ENCODE measurements at places on chromosomes 11 and 22.

GRCh38 chr11:73971175-73971719, 11.4 kb downstream of the UCP2 start:
- no peak for DNase-seq

DNA sequence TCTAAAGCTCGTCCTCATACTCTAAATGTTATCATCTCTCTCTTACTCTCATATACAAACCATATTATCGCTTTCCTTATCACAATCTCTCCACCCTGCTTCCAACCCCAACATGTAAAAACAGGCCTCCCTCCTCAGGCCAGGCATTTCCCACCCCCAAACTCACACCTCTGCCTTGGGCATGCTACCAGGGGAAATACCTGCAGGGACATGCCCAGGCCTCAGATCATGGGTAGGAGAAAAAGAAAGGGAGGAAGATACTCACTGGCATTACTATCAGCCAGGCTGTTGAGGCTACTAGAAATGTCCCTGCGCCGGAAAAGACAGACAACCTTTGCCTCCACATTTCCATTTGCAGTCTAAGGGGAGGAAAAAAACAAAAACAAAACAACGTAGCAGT, 1.8 kb downstream of the MTA2 start:
- no peak for DNase-seq

- peak; percentile 40 for DNase-seq
Observed at GRCh38 chr11:133715602-133716001, 129.7 kb downstream of the SPATA19 start.

GRCh38 chr11:103550811-103551210, 441.6 kb downstream of the DYNC2H1 start:
- DNase-seq: no peak

DNA sequence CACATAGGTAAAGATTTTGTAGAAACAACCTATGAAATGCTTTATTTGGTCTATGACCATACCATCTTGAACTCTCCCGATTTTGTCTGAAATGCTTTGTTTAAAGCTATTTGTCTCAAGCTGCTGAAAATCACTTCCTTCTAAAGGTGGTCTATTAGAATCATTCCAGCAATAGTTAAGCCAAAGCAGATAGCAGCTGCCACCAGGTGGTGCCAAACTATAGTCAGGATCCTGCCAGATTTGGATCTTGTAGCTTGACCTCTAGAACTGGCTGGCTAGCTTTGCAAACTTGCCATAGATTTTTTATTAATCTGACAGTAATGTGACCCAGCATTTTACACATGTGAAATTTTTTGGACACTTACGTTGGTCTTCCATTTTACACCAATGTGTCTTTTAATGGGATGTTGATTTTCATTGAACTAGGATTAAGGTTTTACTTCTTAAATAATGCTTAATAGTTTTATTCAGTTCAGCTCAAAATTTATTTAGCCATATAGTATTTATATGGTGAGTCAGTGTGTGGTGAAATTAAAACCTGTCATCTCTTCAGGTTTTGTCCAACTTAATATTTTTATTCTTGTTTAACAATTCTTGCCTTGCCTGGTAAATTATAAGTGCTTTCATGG, 19.7 kb downstream of the CTR9 start:
- DNase-seq: no peak

DNA sequence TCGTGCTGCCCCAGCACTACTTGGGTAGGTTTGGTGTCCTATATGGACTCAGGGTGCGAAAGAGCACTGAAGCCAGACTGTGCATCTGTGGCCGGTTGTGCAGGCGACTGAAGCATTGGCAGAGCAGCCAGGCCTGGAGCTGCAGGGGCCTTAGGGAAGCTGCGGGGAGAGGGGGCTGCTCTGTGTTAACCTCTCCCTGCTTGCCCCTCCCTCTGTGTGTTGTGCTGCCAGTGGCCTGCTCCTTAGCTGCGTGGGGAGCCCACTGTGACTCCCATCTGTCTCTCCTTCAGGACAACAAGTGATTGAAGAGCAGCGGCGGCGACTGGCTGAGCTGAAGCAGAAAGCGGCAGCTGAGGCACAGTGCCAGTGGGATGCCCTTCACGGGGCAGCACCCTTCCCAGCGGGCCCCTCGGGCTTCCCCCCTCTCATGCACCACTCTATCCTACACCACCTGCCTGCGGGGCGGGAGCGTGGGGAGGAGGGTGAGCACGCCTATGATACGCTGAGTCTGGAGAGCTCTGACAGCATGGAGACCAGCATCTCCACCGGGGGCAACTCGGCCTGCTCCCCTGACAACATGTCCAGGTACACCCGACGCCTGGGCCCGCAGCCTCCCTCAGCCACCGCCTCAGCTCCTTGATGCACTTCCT, 34.3 kb downstream of the TREH start:
- DNase-seq: no peak

- DNase-seq: no peak
Observed at GRCh38 chr11:75004215-75004614, 15.5 kb downstream of the NEU3 start.

- DNase-seq: no peak
Observed at GRCh38 chr11:58730507-58731089, 1.1 kb downstream of the GLYAT start.

- no peak for DNase-seq
Observed at GRCh38 chr11:17890325-17890724, 122.5 kb downstream of the SERGEF start.

DNA sequence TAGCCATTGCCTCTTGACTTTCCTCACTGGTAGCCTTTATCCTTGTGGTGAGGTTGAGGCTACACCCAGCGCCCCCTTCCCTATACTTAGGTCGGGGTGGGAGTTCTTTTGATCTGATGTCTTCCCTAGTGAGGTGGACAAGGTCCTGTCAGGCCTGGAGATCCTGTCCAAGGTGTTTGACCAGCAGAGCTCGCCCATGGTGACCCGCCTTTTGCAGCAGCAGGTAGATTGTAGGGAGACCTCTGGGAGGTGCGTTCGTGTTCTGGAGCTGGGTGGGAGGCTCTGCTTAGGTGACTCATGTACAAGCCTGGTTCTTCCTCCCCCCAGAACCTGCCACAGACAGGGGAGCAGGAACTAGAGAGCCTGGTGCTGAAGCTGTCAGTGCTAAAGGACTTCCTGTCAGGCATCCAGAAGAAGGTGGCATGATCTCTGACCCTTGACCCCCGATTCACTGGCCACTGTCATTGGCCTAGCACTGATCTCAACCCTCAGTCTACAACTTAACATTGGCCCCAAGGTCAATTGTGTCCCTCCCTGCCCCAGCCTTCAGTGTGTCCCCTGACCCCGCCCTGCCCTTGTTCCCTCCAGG, 4.9 kb downstream of the INPPL1 start:
- DNase-seq: peak; percentile 39

DNA sequence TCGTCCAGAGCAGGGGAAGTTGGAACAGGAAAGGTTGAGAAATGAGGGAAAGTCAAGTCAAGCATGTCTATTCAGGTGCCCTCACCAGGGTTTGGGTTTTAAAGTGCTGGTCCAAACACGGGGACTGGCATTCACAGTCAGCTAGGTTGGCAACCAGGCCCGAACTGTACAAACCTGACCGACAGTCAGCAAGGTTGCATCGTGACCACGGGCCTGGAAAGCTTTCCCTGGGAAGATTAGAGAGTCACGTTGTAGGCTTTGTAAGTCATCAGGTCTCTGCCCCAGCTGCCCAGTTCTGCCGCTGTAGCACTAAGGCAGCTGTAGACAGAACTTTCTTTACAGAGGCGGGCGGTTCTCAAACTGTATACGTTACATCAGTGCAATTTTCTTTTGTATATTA, 7.4 kb downstream of the KRTAP5-10 start:
- DNase-seq: no peak

GRCh38 chr22:40855979-40856512, 393 bp downstream of the ST13 start:
- peak; percentile 78 for DNase-seq

GRCh38 chr11:3046641-3047040, 10.6 kb downstream of the CARS1 start:
- DNase-seq: no peak

DNA sequence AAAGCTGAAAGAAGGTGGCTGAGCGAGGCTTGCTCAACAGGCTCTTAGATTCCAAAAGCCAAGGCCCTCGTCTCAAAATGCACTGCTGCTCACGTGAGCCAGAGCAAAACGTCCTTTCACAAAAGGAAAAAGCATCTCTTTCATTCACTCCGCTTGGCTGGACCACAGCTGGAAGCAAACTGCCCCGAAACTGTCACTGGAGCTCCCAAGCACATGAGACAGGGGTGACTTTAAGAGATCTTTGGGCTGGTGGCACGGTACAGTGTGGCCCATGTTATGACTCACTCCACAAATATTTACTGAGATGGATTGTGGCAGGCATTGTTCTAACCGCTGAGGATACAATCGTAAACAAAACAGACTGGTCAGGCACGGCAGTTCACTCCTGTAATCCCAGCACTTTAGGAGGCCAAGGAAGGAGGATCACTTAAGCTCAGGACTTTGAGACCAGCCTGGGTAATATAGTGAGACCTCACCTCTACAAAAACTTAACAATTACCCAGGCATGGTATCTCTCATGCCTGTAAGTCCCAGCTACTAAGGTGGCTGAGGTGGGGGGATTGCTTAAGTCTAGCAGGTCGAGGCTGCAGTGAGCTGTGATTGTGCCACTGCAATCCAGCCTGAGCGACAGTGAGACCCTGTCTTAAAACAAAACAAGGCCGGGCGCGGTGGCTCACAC, 3.6 kb downstream of the PLA2G6 start:
- no peak for DNase-seq

DNA sequence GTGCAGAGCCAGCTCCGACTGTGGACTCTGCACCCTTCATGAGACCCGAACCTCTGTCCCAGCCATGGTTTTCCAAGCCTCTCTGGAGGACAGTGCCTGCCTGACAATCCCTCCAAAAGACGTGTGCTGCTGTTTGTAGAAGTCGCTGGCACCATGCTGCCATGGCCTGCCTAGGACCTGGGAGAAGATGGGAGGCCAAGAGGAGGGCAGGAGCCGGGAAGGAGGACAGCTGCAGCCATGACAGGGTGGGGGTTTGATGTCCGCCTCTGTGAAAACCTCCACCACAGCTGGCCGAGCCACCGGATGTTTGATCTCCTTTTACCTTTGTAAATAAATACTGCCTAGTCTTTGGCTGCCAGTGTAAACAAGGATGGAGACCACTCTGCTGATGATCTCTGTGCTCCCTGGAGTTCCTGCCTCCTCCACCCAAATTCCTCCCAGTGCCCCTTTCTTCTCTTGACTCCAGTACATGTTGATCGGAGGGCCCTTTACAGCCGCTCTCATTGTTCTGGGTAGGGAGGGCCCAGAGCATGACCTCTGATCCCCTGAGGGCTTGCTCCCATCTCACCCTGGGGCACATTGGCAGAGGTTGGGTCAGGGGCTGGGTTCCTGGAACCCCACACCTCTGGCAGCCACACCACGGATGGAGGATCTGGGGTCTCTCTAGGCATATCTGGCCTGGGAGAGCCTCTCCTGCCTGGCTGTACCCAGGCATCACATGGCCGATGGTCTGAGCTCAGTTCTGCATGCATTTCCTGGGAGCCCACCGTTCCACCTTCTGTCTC, 66.9 kb downstream of the BCR start:
- no peak for DNase-seq

DNA sequence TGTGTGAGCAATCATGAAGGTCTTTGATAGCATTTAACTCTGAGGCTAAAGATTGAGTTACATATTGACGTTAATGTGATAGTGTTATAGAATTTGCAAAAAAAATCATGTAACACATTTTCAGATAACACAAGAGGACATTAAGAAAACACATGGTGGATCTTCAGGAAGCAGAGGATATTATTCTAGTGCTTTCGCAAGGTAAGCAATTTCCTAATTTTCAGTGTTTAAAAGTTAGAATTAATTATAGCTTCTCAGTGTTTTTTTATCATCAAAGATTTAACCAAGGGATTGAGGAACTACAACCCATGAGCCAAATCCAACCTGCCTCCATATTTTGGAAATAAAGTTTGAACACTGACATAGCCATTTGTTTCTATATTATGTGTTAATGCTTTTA, 78.5 kb downstream of the DKK3 start:
- DNase-seq: no peak

- DNase-seq: no peak
Observed at GRCh38 chr11:59647245-59647980, 21.4 kb downstream of the PATL1 start.

GRCh38 chr11:102120437-102120973, 10.3 kb downstream of the YAP1 start:
- no peak for DNase-seq

- DNase-seq: no peak
Observed at GRCh38 chr11:1292644-1293618, 16.5 kb downstream of the TOLLIP start.

GRCh38 chr11:20561915-20562314, 37.5 kb upstream of the SLC6A5 start:
- no peak for DNase-seq

DNA sequence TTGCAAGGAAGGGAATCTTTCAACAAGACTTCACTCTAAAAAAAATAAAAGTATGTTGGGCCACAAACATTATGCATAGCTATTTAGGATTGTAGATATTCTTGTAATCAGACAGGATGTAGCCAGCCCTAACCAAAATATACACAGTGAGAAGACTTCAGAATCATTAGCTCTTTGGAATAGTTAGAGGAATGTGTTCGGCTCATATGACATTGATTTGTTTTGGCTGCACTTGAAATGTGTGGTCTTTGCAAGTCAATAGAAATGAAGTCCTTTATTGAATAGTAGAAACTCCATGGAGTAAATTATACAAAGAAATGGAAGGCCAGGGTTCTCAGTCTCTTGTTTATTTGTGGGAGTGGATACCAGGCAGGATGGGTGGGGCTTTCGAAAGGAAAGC, 692.1 kb downstream of the NTM start:
- DNase-seq: no peak

GRCh38 chr11:113615773-113616172, 90.3 kb downstream of the TMPRSS5 start:
- DNase-seq: no peak

- DNase-seq: peak; percentile 63
Observed at GRCh38 chr11:129023968-129024676, 81.5 kb upstream of the TP53AIP1 start.

GRCh38 chr11:36790526-36790925, 192.5 kb upstream of the RAG2 start:
- no peak for DNase-seq

Measured in ecto neural progenitor cell (in vitro differentiated cells).